ENCODE measurements at places on chromosomes 2 and 18.

- DNase-seq: no peak
These were observed 96.8 kb downstream of the PRKCE start for GRCh38 chr2:45748239-45748638.

DNA sequence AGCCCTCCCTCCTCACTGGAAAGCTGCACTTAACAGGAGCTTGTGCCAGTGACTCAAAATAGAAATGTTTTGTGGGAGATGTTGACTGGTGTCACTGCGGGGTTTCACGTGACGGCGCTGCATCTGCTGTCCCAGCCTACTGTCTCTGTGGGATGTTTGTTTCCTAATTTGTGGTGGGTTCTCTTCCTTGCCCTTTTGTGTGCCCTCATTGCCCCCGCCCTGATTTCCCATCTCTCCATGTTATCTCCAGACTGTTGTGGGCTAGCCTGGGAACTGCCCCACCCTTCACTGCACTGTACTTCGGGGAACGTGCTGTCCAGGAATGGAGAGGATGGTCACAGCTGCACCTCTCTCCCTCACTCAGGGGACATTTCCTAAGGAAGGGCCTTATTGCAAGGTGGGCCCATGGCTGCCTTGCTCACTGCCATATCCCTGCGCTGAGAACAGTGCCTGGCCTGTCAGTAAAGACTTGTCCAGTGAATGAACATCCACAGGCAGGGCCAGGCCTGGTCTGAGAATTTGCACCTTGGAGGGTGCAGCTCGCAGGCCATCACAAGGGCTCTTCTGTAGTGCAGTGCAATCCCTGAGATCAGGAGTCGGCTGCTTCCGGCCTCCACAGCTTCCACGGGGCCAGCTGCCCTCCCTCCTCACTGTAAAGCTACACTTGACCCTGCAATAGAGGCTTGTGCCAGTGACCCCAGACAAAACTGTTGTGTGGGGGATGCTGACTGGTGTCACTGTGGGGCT lies 18.1 kb downstream of the ZAP70 start:
- DNase-seq: no peak

DNA sequence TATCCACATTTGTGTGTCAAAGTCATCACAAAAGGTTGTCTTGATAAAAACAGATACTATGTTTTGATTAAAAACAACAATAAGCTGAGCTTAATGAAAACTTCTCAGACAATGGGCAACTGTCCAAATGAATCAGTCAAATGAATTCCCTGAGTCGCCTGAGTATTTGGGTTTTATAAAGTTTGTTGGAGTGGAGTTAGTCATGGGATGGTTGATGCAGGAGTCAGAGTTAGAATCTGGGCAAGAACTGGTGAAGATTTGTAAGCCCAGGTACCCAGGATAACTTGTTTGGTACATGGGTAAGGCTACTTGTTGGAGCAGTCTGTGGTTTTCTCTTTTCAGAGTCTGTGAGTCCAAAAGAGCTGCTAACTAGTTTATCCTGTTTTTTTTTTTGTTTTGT lies 34.4 kb upstream of the RAPGEF4 start:
- no peak for DNase-seq

- no peak for DNase-seq
These were observed 36.6 kb downstream of the USP34 start for GRCh38 chr2:61434314-61434713.

GRCh38 chr2:128371648-128372345 lies 53.1 kb upstream of the HS6ST1 start:
- no peak for DNase-seq

DNA sequence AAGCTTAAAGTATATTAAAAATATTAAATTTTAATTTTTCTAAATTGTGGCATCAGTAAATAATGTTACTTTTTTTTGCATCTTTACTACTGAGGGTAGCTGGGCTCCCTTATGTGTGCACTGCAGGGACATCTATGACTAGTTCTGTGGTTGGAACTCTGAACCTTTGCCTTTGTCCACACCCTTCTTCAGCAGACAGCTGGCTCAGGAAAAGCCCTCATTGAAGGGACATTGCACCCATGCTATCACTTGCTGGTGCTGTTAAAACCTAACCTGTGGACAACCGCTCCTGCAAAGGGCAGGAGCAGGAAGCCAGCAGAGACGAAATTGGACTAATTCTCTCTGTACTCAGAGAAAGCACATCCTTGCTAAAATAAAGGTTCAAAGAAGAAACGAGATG lies 30.1 kb downstream of the MOCOS start:
- no peak for DNase-seq

DNA sequence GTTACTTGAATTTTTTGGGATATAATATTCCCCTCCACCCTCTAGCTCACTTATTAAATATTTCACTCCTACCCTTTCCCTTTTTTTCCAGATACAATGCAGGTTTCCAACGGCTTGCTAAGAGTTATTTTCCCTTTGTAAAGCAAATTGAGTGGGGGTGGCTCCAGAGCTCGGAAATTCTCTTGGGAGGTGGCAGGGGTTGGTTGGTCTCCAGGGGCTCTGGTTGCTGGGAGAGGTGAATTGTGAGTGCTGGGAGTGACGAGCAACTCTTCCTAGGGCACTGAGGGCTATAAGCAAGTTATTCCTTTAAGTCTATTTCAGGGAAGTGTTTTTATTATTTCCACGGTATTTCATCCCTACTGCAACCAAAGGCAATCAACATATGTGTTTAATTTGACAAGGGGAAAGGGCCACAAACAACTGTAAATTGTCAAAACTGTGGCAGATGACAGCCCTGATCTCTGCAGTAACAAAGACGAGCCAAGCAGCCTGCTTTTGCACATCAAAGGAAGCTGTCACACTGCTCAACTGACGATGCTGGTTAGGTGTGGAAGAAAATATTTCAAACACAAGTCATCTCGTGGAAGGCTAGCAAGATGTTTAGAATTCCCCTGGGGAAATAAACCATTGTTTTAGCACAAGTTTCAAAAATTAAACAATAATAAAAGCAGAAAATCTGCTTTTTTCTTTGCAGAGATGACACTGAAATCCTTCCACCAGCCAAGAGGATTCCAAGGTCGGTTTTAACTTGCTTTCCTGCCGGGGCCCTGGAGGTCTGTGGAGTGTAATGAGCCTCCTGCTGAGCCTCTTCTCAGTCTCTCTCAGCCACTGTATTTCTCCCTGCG lies 34.8 kb upstream of the ASXL2 start:
- no peak for DNase-seq

Measured in GM13977 (cell line).